ENCODE measurements at places on chromosomes 16 and 17. TPM values are rescaled to one million over a fixed set of nuclear protein-coding genes. Genes with fewer than 3 reads are reported as not detected.

DNA sequence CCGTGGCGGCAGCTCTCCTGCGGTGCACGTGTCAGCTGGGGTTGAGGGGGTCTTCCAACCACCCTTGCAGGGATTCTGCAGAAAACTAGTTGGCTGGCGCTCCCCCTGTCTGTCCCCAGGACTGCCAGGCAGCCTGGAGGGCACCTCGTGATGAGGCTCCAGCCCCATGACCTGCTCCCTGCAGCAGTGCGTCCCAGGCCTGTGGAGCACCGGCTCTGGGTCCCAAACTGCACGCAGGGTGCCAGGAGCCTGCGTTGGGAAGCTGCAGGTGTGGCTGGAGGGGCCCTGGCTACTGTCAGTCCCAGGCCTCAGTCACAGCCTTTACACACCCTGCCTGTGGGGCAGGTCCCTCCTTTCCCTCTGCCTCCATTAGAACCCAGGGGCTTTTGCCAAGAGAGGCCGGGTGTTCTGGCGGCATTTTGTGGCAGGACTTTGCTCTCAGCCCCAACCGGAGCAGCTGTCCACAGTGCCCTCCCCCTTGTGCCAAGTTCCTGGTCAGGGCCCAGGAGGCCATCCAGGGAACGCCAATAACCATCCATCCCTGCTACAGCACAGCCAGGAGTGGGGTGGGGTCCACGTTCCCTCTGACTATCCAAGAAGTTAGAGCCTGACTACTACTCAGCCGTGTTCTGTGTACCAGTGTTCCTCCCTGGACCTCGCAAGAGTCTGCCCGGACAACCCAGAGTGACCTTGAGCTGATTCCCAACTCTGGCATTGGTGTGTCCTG lies 9.2 kb downstream of the CHMP6 start:
- peak overlapping the region; percentile 38 for H3K27ac ChIP-seq
- peaks cover 32% of the 10 kb centered on the region for H3K4me1 ChIP-seq
- H3K27me3 ChIP-seq = no peaks in the 10 kb centered on the region
- H3K36me3 ChIP-seq = peaks cover 5% of the 10 kb centered on the region
- no peak for DNase-seq

DNA sequence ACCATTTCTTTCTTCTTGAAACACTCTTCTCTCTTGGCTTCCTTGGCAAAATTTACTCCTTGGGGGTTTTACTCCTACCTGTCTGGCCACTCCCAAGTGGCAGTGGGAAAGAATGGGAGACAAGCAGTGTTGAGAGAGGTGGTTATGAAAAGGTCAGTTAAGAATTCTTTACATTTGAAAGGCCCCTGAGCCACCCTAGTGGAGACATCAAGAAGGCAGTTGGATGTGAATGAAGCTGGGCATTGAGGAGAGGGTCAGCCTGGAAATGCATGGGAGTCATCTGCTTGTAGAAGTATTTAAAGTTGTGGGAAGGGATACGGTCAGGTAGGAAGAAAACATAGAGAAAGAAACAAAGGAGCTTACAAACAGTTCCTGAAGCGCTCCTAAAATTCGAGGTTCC lies 42.3 kb upstream of the CCNF start:
- no peaks in the 10 kb centered on the region for H3K36me3 ChIP-seq
- H3K4me1 ChIP-seq = no peaks in the 10 kb centered on the region
- H3K27me3 ChIP-seq = no peaks in the 10 kb centered on the region
- no peak overlapping the region for H3K4me3 ChIP-seq

- H3K4me3 ChIP-seq = no peak overlapping the region
- peaks cover 30% of the 10 kb centered on the region for H3K4me1 ChIP-seq
- DNase-seq = no peak
- no peak overlapping the region for H3K27ac ChIP-seq
- H3K27me3 ChIP-seq = no peaks in the 10 kb centered on the region
These were observed 60.3 kb downstream of the SPAG9 start for GRCh38 chr17:51060396-51060795.

The OR4D1 gene
- not detected for polyA plus RNA-seq

The CLEC19A gene
- not detected for polyA plus RNA-seq

The GRIN2A gene
- polyA plus RNA-seq = 0.07 TPM

The WDR90 gene
- 5.9 TPM for polyA plus RNA-seq

DNA sequence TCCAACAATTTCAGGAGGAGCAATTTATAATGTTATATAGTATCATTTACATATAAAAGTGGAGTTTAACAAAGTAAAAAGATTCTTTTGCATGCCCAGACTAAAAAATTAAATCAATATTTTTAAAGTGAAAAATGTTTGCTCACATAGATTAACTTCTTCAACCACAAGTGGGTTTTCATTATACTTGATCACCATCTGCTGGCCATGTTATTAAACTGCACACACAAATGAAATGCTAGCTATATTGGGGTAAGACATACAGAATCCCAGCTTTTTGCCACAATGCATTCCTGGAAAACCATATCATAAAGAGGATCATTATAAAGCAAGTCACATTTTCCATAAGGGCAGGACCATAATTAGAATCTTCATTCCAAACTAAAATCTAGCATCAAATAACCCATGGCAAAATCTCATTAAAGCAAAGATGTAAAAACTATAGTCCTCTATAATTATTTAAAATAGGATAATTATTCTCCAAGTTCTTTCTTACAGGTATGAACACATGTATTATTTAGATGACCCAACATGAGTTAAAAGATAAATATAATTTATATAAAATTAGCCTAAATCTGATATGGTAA lies 26.3 kb downstream of the CEP112 start:
- no peaks in the 10 kb centered on the region for H3K36me3 ChIP-seq
- no peak for DNase-seq
- no peak overlapping the region for H3K27ac ChIP-seq
- H3K27me3 ChIP-seq = no peaks in the 10 kb centered on the region
- H3K4me3 ChIP-seq = no peak overlapping the region
- no peaks in the 10 kb centered on the region for H3K4me1 ChIP-seq

GRCh38 chr16:31696968-31697743 lies 169.5 kb downstream of the AHSP start:
- H3K4me3 ChIP-seq = no peak overlapping the region
- H3K4me1 ChIP-seq = peaks cover 8% of the 10 kb centered on the region
- H3K36me3 ChIP-seq = no peaks in the 10 kb centered on the region
- DNase-seq = no peak
- no peaks in the 10 kb centered on the region for H3K27me3 ChIP-seq

DNA sequence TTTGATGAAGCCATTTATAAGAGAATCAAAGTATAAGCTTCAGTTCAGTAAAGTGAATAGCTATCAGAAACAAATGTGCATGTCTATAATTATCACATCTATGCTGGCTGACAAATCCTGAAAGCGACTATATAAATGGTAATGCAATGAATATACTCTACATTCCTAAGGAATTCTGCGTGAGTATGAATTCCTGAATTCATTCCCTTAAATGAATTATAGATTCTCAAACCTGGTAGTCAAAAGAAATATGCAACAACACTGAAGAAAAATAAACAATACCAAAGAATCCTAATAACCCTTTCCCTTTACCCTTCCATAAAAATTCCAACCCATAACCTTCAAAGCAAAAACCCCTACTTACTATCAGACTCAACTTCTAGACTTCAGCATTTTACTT lies 416.6 kb upstream of the PMFBP1 start:
- no peak overlapping the region for H3K4me3 ChIP-seq
- no peaks in the 10 kb centered on the region for H3K4me1 ChIP-seq
- no peaks in the 10 kb centered on the region for H3K27me3 ChIP-seq

The C16orf46 gene
- polyA plus RNA-seq = 1.4 TPM

- no peak overlapping the region for H3K4me3 ChIP-seq
- H3K27me3 ChIP-seq = no peaks in the 10 kb centered on the region
- H3K27ac ChIP-seq = no peak overlapping the region
- no peak for DNase-seq
- peaks cover 76% of the 10 kb centered on the region for H3K36me3 ChIP-seq
These were observed 17.8 kb downstream of the CLUH start for GRCh38 chr17:2693561-2694380.

- H3K27ac ChIP-seq = no peak overlapping the region
- H3K27me3 ChIP-seq = no peaks in the 10 kb centered on the region
- no peak overlapping the region for H3K4me3 ChIP-seq
- H3K36me3 ChIP-seq = peaks cover 2% of the 10 kb centered on the region
- DNase-seq = no peak
- H3K4me1 ChIP-seq = peaks cover 20% of the 10 kb centered on the region
These were observed 8.4 kb downstream of the ARL2BP start for GRCh38 chr16:57253466-57253865.

DNA sequence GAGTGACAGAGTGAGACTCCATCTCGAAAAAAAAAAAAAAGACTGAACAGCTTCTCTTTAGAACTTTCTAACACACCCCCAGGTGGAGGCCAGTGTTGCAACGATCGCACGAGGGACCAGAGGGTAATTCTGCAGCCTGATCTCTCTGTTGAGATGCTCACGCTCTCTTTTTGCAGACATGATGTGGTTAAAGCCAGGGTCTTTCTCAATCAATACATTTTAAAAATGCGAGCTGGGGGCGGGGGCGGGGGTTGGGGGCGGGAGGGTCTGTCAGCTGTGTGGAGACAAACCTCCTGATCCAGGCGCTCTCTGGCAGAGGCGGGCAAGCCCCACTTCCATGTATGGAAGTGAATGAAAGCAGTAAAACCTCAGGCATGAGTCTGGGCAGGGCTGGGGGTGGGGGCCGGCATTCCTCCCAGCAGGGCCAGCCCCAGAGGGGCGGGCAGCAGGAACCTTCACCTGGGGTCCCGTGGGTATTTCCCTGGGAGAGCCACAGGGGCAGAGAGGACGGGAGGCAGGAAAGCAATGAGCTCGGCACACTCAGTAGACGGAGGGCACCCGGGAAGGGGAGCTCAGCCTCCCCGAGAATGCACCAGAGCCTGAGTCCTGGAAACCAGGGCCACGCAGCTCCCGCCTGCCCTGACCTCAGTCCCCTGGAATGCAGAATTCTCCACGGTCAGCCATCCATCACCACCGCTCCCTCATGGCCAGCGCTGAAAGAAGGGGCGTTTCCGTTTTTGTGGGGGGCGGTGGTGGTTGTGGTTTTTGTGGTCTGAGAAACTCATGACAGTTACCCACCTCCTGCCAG lies 28.0 kb downstream of the NXN start:
- no peak for DNase-seq
- no peaks in the 10 kb centered on the region for H3K36me3 ChIP-seq
- no peaks in the 10 kb centered on the region for H3K4me1 ChIP-seq
- H3K27ac ChIP-seq = no peak overlapping the region
- H3K27me3 ChIP-seq = no peaks in the 10 kb centered on the region
- no peak overlapping the region for H3K4me3 ChIP-seq

GRCh38 chr16:24037335-24037734 lies 201.6 kb downstream of the PRKCB start:
- H3K27ac ChIP-seq = no peak overlapping the region
- no peaks in the 10 kb centered on the region for H3K36me3 ChIP-seq
- no peak for DNase-seq
- H3K4me3 ChIP-seq = no peak overlapping the region

GRCh38 chr17:40314584-40314956 lies 5.6 kb downstream of the RARA start:
- H3K27ac ChIP-seq = peak overlapping the region; percentile 19
- no peak overlapping the region for H3K4me3 ChIP-seq
- H3K4me1 ChIP-seq = peaks cover 80% of the 10 kb centered on the region

- no peak overlapping the region for H3K27ac ChIP-seq
- H3K36me3 ChIP-seq = no peaks in the 10 kb centered on the region
- DNase-seq = no peak
These were observed 20.6 kb downstream of the ACSM1 start for GRCh38 chr16:20676837-20677236.

GRCh38 chr16:88434746-88435145 lies 18.3 kb upstream of the ZFPM1 start:
- no peak for DNase-seq
- no peaks in the 10 kb centered on the region for H3K36me3 ChIP-seq
- H3K27ac ChIP-seq = no peak overlapping the region
- H3K4me1 ChIP-seq = peaks cover 3% of the 10 kb centered on the region
- H3K4me3 ChIP-seq = no peak overlapping the region

DNA sequence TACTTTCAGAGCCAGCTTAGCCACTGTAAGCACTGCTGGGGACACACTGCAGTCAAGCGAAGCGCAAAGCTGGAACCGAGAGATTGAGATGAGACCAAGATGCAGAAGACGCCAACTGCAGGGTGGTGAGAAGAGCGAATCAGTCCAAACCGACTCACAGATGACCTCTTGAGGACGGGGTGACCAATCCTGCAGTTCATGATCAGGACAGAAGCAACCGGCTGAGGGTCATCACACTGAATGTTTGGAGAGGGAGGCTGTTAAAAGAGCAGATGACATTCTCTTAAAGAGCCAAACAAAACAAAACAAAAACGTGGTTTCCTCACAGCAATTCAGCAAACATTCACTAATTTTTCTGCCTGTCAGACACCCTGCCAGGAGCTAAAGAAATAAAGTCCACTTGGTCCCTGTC lies 8.5 kb downstream of the HASPIN start:
- no peak overlapping the region for H3K27ac ChIP-seq
- H3K27me3 ChIP-seq = no peaks in the 10 kb centered on the region
- H3K4me1 ChIP-seq = peaks cover 10% of the 10 kb centered on the region
- no peak overlapping the region for H3K4me3 ChIP-seq

The DNAAF8 gene
- polyA plus RNA-seq = 0.33 TPM

The HBM gene
- 0.28 TPM for polyA plus RNA-seq

The CLEC18B gene
- polyA plus RNA-seq = 0.43 TPM

GRCh38 chr16:79542237-79542774 lies 58.2 kb downstream of the MAF start:
- peak overlapping the region; percentile 41 for H3K27ac ChIP-seq
- peaks cover 12% of the 10 kb centered on the region for H3K4me1 ChIP-seq
- no peaks in the 10 kb centered on the region for H3K27me3 ChIP-seq
- H3K4me3 ChIP-seq = no peak overlapping the region

The KRT40 gene
- polyA plus RNA-seq = not detected

The TTLL6 gene
- polyA plus RNA-seq = not detected

The SMIM36 gene
- polyA plus RNA-seq = not detected

The SLC4A1 gene
- polyA plus RNA-seq = 0.14 TPM

GRCh38 chr16:19861811-19862327 lies 22.8 kb downstream of the GPRC5B start:
- no peaks in the 10 kb centered on the region for H3K4me1 ChIP-seq
- H3K27ac ChIP-seq = no peak overlapping the region
- DNase-seq = no peak
- H3K36me3 ChIP-seq = no peaks in the 10 kb centered on the region
- no peaks in the 10 kb centered on the region for H3K27me3 ChIP-seq
- H3K4me3 ChIP-seq = no peak overlapping the region

DNA sequence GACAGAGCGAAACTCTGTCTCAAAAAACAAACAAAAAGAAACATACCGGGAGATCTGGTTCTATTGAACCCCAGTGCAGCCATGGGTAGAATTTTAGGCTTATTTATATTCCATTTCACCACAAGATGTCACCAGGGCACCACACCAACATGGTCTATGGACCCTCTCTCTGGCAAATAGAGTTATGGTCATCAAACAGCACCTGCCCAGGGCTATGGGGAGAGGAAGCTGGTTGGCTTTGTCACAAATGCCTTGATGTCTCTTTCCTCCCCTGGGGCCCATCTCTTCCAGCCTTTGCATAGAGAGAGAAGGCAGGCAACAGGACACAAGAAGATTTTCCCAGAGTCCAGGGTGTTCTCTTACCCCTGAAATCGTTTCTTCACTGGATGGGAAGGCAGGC lies 128.4 kb downstream of the WWOX start:
- no peaks in the 10 kb centered on the region for H3K4me1 ChIP-seq
- no peak overlapping the region for H3K4me3 ChIP-seq
